ENCODE measurements at places on chromosomes 11 and 22.

GRCh38 chr22:38751422-38752346 lies 4.1 kb downstream of the SUN2 start:
- no peak for DNase-seq

- no peak for DNase-seq
Observed at GRCh38 chr22:21694795-21695429, 29.1 kb downstream of the PPIL2 start.

- DNase-seq = no peak
Observed at GRCh38 chr22:37917874-37918548, 11.9 kb downstream of the MICALL1 start.

DNA sequence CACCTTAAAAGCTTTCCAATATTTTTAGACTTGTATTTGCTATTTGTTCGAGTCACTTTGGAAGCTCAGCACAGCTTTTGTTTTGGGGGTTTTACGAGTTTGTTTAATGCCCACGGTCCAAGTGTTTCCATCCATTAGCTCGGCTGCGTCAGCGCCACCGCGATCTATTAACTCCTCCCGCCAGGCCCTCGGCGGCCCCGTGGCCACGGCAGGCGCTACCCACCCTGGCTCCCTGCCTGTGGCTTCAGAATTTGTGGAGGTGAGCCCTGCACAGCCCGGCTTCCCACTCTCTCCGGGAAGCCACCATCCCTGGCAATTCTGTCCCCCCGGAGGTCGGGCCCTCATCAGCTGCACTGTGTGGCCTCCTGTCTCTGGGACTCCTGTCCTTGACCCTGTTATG lies 648.5 kb downstream of the BRD1 start:
- DNase-seq = no peak

- no peak for DNase-seq
Observed at GRCh38 chr11:3086671-3087150, 29.5 kb upstream of the CARS1 start.

GRCh38 chr11:69157156-69157821 lies 1.6 kb downstream of the SMIM38 start:
- DNase-seq = peak; percentile 99
